ENCODE measurements at places on chromosomes 7 and 10.

DNA sequence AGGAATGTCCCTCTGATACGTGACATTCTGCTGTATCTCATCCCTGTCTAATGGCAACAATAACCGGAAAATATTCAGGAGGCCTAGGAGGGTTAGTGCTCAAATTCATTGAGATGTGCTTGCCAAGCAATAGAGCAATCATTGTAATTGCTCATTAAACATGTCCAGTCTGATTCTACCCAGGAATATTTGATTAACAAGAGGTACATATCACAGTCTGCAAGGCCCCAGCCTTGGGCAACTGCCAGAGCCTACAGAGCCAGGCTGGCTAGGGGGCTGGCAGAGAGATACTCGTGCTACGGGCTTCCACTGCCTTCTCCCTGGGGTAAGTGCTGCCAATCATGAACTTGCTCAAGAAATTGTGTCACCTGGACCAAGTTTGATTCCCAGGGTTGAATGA, 99.1 kb downstream of the ALOX5 start:
- no peak for DNase-seq

DNA sequence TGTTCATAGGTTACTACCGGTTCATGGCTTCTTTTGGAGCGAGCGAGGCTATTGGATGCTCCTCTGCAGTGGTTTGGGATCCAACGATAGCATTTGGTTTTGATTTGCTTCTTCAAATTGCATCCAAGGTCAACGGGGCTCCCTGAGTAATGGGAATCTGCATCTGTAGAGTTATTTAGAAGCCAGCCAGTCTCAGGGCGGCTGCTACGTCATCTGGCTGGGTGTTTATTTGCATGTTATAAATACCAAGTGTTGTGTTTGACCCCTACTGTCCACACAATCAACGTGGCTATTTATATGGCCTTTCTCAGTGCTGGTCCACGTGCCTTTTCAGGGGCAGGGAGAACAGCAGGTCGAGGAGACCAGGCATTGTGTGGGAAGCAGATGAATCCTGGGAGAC, 137.7 kb downstream of the PRPF18 start:
- DNase-seq, result no peak

GRCh38 chr7:130362251-130362816, 17.7 kb downstream of the CPA5 start:
- no peak for DNase-seq

DNA sequence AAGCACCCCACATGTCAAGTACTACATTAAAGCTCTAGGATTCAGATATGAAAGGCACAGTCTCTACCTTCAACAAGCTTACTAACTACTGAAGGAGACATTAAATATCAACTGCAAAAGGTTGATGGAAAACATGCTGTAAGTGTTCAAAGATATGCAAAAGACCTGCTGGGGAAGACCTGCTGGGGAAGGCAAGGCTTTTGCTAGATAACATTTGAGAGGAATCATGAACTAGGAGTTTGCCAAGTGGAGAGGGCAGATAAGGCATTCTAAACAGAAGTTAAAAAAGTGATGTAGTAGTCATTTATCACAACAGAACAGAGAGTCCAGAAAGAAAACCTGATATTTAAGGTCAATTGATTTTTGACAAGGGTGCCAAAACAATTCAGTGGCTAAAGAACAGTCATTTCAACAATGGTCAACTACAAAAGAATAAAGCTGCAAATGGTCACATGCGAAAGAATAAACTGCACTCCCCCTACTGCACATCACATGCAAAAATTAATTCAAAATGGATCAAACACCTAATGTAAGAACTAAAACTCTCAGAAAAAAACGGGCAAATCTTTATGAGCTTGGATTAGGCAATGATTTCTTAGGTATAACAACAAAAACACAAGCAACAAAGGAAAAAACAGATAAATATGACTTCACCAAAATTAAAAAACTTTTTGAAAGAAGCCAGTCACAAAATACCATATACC, 23.0 kb upstream of the MSS51 start:
- no peak for DNase-seq

- no peak for DNase-seq
Measured at GRCh38 chr7:6691609-6692106, 15.1 kb downstream of the ZNF12 start.

- DNase-seq, result peak; percentile 64
Measured at GRCh38 chr7:96495751-96496216, 173.9 kb upstream of the SLC25A13 start.

GRCh38 chr10:78727251-78727650, 341.5 kb upstream of the ZMIZ1 start:
- no peak for DNase-seq

DNA sequence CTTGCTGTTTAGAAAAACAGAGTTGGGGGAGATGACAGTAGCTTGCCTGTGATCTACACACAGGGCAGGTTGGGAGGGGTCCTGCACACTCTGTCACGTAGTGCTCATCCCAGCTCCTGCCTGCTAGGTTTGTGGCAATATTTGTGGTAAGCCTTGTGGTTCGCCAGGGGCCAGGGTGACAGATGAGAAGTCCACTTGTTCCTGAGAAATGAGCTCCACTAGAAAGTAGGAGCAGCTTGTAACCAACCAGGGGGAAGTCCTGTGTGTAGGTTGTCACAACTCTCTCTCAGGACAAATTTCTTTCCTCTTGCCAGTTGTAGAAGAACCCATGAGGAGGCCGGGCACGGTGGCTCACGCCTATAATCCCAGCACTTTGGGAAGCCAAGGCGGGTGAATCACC, 147.0 kb downstream of the TCF7L2 start:
- DNase-seq, result no peak

- DNase-seq, result no peak
Measured at GRCh38 chr7:33076737-33077136, 14.2 kb upstream of the NT5C3A start.
